ENCODE measurements at places on chromosomes 3 and 15. TPM values are rescaled to one million over a fixed set of nuclear protein-coding genes. Genes with fewer than 3 reads are reported as not detected.

The CFAP44 gene
- 1.5 TPM for total RNA-seq

The SUSD5 gene
- 2.9 TPM for total RNA-seq

The VWA5B2 gene
- total RNA-seq: 0.20 TPM

The DLG1 gene
- 21.3 TPM for total RNA-seq

The MINAR1 gene
- total RNA-seq: 0.59 TPM

The NT5DC2 gene
- total RNA-seq: 99.3 TPM

The C15orf62 gene
- not detected for total RNA-seq

The PATL2 gene
- total RNA-seq: 0.12 TPM

The PRTG gene
- total RNA-seq: 8.6 TPM

The LMOD3 gene
- not detected for total RNA-seq

The PTX3 gene
- total RNA-seq: 0.99 TPM

The SLC15A2 gene
- total RNA-seq: 0.20 TPM

The LPP gene
- total RNA-seq: 13.3 TPM

The MAGI1 gene
- 4.6 TPM for total RNA-seq

The TTLL13 gene
- total RNA-seq: 0.09 TPM

The ZNF621 gene
- total RNA-seq: 7.5 TPM

The LINGO1 gene
- total RNA-seq: 11.1 TPM

The HSPBAP1 gene
- total RNA-seq: 5.2 TPM

The SAMD7 gene
- not detected for total RNA-seq

The THAP10 gene
- total RNA-seq: 5.0 TPM

The CDHR4 gene
- total RNA-seq: 0.24 TPM

The SEMA5B gene
- 0.16 TPM for total RNA-seq

The IL12A gene
- total RNA-seq: 1.3 TPM

The CADM2 gene
- 0.27 TPM for total RNA-seq

The CASR gene
- not detected for total RNA-seq

The SPINT1 gene
- 0.94 TPM for total RNA-seq

The ASB14 gene
- total RNA-seq: not detected

The SUCLG2 gene
- 44.1 TPM for total RNA-seq

The CPNE4 gene
- total RNA-seq: 4.8 TPM

The FSD2 gene
- not detected for total RNA-seq

The SNX22 gene
- 1.3 TPM for total RNA-seq

Data from A549 treated with dexamethasone at 1 μM for 4 hours (cell line).